ENCODE measurements at places on chromosomes 1 and 21.

GRCh38 chr1:201245082-201245481, 38.2 kb upstream of the PKP1 start:
- no peak for DNase-seq

DNA sequence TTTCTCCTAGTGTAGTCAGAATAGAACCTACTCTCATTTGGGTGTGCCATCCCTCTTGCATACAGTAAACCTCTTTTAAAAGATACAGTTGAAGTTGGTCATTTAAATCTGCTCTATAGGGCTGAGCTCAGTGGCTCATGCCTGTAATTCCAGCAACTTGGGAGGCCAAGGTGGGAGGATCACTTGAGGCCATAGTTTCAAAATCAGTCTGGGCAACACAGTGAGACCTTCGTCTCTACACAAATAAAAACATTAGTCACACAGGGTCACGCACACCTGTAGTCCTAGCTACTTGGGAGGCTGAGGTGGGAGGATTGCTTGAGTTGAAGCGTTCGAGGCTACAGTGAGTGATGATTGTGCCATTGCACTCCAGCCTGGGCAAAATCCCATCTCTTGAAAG, 183.8 kb downstream of the LHX8 start:
- no peak for DNase-seq

DNA sequence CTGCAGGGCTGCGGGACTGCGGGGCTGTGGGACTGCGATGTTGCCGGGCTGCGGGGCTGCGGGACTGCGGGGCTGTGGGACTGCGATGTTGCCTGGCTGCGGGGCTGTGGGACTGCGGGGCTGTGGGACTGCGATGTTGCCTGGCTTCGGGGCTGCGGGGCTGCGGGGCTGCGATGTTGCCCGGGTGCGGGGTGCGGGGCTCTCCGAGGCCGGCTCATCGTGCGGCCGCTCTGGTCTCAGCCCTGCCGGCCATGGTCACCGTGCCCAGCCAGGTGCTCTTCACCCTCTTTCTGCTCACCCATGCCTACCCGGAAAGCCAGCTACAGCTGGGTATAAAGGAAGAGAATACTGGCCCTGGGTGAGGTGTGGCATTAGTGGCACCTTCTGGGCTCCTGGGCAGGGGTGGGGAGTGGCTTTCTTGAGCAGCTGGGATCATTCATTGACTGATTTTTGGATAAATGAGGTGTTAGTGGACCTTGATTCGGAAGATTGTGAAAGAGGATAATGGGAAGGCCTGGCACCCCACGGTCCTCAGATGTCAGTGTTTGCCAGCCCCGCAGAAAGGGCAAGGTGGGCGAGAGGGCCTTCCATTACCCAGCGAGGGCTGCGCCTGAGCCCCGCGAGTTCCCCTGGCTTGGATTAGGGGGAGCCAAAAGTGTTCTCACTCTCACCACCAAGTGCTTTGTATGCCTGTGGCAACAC, 36.3 kb downstream of the COQ8A start:
- no peak for DNase-seq

GRCh38 chr1:224700918-224701531, 84.9 kb downstream of the CNIH3 start:
- no peak for DNase-seq

DNA sequence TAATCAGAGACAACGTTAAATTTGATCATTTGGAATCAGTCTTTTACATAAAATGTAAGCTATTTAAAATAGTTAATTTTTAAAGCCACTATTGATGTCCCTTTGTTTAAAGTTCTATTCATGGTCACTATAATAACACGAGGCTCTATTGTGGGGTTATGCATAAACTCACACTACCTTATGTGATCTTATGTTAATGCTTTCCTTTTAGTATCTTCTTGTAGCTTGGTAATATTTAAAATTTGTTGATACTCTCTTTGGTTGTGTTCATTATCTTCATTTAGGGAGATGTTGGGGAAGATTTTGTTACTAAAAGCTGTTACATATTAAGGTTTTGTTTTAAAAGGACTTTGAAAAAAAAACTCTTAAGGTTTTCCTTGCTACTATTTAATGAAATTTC, 1.2 kb downstream of the B3GALT2 start:
- DNase-seq, result no peak

- no peak for DNase-seq
These were observed 1.2 kb downstream of the SYTL1 start for GRCh38 chr1:27342778-27343638.

- no peak for DNase-seq
These were observed 45.2 kb downstream of the ASTN1 start for GRCh38 chr1:177119311-177119710.

DNA sequence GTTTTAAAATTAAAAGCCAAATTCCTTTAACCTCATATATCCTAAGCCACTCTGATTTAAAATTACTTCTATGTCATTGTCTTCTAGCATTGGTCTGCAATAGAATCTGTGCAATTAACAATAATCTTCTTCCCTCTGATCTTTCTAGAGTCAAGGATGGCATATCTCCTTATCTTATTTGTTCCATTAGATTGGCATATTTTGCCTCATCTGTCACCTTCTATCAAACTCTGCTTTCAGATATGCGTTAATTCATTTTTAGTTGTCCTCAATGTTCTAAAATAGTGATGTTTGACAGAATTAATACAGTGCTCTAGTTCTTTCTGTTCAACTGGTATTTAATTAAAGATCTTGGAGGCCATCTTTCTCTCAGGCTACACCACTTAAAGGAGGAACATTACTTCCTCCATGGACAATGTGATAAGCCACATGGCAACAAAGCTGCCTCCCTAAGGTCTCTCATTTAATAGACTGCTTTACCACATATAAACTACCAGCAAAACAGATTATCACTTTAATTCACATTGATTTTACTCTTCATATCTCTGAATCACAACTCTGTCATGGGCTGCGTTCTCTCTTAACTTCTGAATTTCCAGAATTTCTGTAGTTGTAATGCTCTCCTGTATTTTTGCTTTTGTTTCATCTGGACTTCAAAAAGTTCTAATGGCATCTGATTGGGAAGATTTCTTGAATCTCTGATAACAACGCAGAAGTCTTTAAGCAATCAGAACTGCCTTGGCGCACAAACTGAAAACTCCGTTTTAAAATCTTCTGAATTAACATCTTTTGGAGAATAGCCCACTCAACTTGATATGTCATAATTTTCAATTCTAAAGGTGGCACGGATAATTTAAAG, 2.8 kb downstream of the NRIP1 start:
- DNase-seq, result no peak

GRCh38 chr1:7912743-7913557, 27.7 kb downstream of the TNFRSF9 start:
- DNase-seq, result no peak

DNA sequence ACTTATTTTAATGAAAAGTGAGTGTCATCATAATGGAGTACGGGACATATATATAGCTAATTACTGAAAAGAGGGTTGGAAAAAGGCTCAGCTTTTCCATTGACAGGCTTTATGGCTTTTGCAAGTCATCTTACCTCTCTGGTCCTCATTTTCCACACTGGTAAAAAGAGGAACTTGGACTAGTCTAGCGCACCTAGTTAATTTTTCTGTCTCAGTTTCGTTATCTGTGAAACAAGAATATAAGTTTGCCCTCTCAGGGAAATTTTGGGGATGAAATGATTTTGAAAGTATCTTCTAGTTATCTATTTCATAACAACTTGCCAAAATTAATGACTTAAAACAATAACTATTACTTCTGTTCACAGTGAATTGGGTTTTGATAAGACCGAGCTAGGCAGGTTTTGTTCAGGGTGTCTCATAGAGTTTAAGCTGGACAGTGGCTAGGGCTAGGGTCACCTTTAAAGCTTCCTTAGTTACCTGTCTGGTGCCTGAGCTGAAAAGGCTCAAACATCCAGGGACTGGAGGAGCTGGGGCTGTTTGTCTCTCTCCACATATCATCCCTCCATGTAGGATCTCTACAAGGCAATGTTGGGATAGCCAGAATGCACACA, 91.7 kb downstream of the TYW3 start:
- no peak for DNase-seq

DNA sequence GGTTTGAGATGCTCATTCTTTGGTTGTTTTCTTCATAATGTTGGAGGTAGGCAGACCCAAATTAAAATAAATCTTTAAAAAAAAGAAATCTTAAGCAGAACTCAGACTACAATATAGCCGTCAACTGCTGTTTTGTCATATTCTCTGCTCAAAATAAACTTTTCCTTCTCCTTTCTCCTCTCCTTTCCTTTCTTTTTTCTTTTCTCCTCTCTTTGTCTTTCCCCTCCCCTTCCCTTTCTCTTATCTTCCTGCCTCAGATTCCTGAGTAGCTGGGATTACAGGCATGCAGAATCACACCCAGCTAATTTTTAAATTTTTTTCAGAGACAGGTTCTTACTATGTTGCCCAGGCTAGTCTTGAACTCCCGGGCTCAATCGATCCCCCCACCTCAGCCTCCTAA, 24.8 kb upstream of the MTF1 start:
- DNase-seq, result no peak

DNA sequence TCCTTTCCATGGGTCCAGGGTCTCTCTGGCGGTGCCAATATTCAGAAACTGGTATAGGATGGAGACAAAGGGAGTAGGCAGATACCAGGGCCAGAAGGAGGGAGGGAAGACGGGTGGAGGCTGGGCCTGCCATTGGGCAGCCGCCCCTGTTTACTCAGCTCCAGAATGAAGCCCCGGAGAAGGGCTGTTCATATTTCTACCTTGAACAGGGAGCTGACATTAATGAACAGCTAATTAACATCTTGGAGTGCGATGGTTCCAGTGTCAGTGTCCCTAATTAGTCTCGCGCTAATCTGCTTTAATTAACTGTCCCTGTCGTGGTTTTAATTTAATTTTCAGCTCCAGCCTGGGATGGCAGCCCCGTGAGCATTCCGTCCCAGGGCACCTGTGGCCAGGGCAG, 113.8 kb downstream of the EPHB2 start:
- DNase-seq, result no peak

- DNase-seq, result no peak
These were observed 30.8 kb upstream of the CPLANE2 start for GRCh38 chr1:16267690-16268180.

- DNase-seq, result no peak
These were observed 44.9 kb downstream of the SYT6 start for GRCh38 chr1:114108751-114109255.

DNA sequence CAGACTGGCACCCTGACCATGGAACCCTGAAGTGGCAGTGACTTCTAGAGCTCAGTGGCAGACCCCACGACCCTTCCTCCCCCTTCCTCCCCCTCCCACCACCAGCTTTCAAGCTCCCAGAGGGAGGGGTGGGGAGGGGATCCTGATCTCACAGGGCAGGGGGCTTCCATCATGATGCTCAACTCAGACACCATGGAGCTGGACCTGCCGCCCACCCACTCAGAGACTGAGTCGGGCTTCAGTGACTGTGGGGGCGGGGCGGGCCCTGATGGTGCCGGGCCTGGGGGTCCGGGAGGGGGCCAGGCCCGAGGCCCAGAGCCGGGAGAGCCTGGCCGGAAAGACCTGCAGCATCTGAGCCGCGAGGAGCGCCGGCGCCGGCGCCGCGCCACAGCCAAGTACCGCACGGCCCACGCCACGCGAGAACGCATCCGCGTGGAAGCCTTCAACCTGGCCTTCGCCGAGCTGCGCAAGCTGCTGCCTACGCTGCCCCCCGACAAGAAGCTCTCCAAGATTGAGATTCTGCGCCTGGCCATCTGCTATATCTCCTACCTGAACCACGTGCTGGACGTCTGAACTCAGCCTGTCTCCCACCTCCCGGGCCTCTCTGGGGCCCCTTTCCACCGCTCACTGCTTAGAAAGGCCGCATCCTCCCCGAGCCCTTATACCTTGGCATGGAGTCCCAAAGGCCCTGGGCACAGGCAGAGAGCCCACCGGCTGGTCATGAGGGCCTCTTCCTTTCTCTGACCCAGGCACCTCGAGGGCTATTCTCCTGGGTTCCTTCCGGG, 3.9 kb downstream of the NHLH1 start:
- DNase-seq, result no peak
